ENCODE measurements at places on chromosomes 16 and 17.

DNA sequence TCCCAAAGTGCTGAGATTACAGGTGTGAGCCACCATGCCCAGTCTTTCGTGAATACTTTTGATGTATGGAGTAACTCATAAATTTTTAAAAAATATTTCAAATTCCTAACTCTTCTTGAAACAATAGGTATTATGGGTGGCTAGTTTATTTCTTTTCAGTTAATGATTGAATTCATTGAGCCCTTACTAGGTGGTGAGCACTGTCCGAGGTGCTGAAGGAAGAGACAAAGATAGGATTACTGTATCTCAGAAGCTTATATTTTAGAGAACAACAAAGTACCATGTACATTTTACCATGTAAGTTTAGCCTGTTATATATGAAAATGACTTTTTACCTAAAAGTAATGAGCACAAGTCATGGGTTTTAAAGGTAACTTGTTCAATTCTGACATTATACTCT lies 418.3 kb downstream of the NPIPA7 start:
- no peak for DNase-seq
- H3K27ac ChIP-seq = no peak overlapping the region
- H3K36me3 ChIP-seq = no peaks in the 10 kb centered on the region
- no peaks in the 10 kb centered on the region for H3K4me1 ChIP-seq
- no peaks in the 10 kb centered on the region for H3K27me3 ChIP-seq

DNA sequence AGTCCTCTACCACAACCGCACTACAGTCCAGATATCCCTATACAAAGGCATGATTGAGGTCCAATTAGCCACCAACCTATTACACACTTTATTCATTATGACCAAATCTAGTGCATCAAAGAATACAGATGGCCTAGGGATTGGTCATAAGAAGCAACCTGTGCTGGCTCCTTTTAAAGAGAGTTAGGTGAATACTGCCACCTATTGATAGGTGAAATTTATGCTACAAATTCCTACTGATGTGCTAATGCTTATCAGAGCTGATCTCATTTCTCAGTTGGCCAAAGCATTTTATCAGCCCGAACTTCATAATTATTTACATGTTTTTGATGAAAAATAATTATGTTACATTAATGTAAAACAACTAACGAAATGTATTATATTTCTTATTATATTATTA lies 166.3 kb downstream of the ANKFN1 start:
- no peaks in the 10 kb centered on the region for H3K27me3 ChIP-seq
- no peak overlapping the region for H3K27ac ChIP-seq
- no peaks in the 10 kb centered on the region for H3K4me1 ChIP-seq
- H3K36me3 ChIP-seq = no peaks in the 10 kb centered on the region
- DNase-seq = no peak

- H3K27ac ChIP-seq = no peak overlapping the region
- H3K36me3 ChIP-seq = no peaks in the 10 kb centered on the region
- H3K4me3 ChIP-seq = no peak overlapping the region
- H3K4me1 ChIP-seq = peaks cover 28% of the 10 kb centered on the region
These were observed 4.5 kb upstream of the FOXN1 start for GRCh38 chr17:28501421-28502284.

- H3K4me1 ChIP-seq = peaks cover 29% of the 10 kb centered on the region
- no peaks in the 10 kb centered on the region for H3K36me3 ChIP-seq
- no peaks in the 10 kb centered on the region for H3K27me3 ChIP-seq
- DNase-seq = no peak
These were observed 1.6 kb downstream of the CCP110 start for GRCh38 chr16:19525385-19525723.

- H3K36me3 ChIP-seq = no peaks in the 10 kb centered on the region
- H3K4me3 ChIP-seq = no peak overlapping the region
- no peak overlapping the region for H3K27ac ChIP-seq
- no peaks in the 10 kb centered on the region for H3K27me3 ChIP-seq
- H3K4me1 ChIP-seq = no peaks in the 10 kb centered on the region
These were observed 13.3 kb upstream of the MYH8 start for GRCh38 chr17:10435096-10435495.

DNA sequence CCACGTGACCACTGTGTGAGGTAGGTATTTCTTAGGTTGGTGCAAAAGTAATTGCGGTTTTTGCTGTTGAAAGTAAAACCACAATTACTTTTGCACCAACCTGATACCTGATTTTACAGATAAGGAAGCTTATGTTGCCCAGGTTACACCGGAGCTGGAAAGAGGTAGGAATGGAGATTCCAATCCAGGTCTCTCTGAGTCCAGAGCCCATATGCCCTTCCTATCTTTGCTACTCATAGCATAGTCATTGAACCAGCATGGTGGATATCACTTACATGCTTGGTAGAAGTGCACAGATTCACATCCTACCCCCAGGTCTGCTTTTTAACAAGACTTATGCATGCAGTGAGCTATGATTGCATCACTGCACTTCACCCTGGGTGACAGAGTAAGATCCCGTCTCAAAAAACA lies 61.8 kb downstream of the ARSG start:
- H3K4me3 ChIP-seq = no peak overlapping the region
- no peaks in the 10 kb centered on the region for H3K36me3 ChIP-seq
- H3K27me3 ChIP-seq = no peaks in the 10 kb centered on the region
- DNase-seq = no peak
- no peaks in the 10 kb centered on the region for H3K4me1 ChIP-seq

DNA sequence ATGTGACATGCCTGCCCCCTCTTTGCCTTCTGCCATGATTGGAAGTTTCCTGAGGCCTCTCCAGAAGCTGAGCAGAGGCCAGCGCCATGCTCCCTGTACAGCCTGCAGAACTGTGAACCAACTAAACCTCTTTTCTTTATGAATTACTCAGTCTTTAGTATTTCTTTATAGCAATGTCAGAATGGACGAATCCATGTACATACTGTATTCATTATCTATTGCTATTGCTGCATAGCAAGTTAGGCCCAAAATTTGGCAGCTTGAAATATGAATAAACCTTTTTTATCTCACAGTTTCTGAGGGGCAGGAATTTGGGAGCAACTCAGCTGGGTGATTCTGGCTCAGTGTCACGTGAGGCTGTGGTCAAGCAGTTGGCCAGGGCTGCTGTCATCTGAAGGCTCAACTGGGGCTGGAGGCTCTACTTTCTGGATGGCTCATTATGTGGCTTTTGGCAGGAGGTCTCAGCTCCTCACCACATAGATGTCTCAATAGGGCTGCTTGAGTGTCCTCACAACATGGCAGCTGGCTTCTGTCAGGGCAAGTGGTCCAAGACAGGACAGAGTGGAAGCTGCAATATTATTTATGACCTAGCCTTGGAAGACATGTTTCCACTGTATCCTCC lies 40.0 kb downstream of the SOCS1 start:
- no peak for DNase-seq
- no peaks in the 10 kb centered on the region for H3K4me1 ChIP-seq
- no peak overlapping the region for H3K27ac ChIP-seq
- no peaks in the 10 kb centered on the region for H3K36me3 ChIP-seq
- H3K4me3 ChIP-seq = no peak overlapping the region
